Astrocyte (in vitro differentiated cells and primary cell): ENCODE measurements at places on chromosomes 7 and 10. TPM values are rescaled to one million over a fixed set of nuclear protein-coding genes. Genes with fewer than 3 reads are reported as not detected.

DNA sequence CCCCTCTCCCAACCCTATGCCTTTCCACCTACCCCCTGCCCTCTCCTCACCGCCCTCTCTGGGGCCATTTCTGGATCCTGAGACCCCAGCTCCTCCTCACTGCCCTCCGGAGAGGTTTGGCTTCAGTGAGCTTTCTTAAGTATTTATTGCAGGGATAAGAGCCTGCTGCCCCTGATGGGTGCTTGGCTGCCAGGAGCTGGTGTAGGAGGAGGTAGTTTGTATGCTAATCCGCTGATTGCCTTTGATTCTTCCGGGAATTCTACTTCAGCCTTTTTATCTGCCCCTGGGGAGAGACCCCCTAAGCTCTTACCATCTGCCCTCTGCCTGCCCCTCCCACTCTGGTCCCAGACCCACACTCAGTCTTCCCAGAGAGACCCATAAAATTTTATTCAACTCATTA, 263.5 kb upstream of the PODXL start:
- no peak overlapping the region for H3K4me3 ChIP-seq
- no peaks in the 10 kb centered on the region for H3K36me3 ChIP-seq
- H3K27ac ChIP-seq: no peak overlapping the region
- H3K4me1 ChIP-seq: no peaks in the 10 kb centered on the region
- no peak for DNase-seq

GRCh38 chr7:46230990-46231305, 309.9 kb upstream of the IGFBP3 start:
- H3K27ac ChIP-seq: peak overlapping the region; percentile 76
- no peaks in the 10 kb centered on the region for H3K27me3 ChIP-seq
- H3K36me3 ChIP-seq: no peaks in the 10 kb centered on the region
- DNase-seq: peak; percentile 60
- peaks cover 13% of the 10 kb centered on the region for H3K4me1 ChIP-seq
- H3K4me3 ChIP-seq: no peak overlapping the region

- H3K36me3 ChIP-seq: no peaks in the 10 kb centered on the region
- no peak overlapping the region for H3K4me3 ChIP-seq
- no peaks in the 10 kb centered on the region for H3K27me3 ChIP-seq
- H3K27ac ChIP-seq: no peak overlapping the region
- no peak for DNase-seq
Measured at GRCh38 chr10:123249894-123250293, 95.7 kb downstream of the BUB3 start.

DNA sequence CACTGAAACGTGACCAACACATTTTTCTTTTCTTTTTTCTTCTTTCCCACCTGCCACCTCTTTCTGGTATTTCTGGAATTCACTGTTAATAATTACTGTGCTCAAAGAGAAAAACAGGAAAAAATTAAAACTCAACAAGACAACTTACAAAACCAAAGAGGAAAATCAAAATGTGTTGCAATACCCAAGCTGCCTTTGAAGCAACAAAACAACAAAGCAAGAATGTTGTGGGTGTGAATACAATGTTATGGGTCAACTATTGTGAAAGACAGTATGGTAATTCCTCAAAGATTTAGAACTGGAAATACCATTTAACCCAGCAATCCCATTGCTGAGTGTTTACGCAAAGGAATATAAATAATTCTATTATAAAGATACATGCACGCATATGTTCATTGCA, 415.1 kb downstream of the GFRA1 start:
- no peak overlapping the region for H3K4me3 ChIP-seq
- DNase-seq: peak; percentile 26
- H3K4me1 ChIP-seq: peaks cover 6% of the 10 kb centered on the region
- no peaks in the 10 kb centered on the region for H3K27me3 ChIP-seq
- H3K27ac ChIP-seq: no peak overlapping the region

GRCh38 chr10:32376097-32376496, 29.1 kb upstream of the EPC1 start:
- no peak overlapping the region for H3K27ac ChIP-seq
- H3K36me3 ChIP-seq: no peaks in the 10 kb centered on the region
- no peaks in the 10 kb centered on the region for H3K27me3 ChIP-seq
- peak overlapping the region; percentile 98 for H3K4me3 ChIP-seq
- H3K4me1 ChIP-seq: peaks cover 11% of the 10 kb centered on the region
- DNase-seq: no peak

Gene CHRM2
- not detected in 2 replicates for total RNA-seq

Gene MRC1
- total RNA-seq: 0.05 and 0.07 TPM in 2 replicates
